Non-pigmented ciliary epithelial cell (primary cell): ENCODE measurements at places on chromosomes 6 and 20.

DNA sequence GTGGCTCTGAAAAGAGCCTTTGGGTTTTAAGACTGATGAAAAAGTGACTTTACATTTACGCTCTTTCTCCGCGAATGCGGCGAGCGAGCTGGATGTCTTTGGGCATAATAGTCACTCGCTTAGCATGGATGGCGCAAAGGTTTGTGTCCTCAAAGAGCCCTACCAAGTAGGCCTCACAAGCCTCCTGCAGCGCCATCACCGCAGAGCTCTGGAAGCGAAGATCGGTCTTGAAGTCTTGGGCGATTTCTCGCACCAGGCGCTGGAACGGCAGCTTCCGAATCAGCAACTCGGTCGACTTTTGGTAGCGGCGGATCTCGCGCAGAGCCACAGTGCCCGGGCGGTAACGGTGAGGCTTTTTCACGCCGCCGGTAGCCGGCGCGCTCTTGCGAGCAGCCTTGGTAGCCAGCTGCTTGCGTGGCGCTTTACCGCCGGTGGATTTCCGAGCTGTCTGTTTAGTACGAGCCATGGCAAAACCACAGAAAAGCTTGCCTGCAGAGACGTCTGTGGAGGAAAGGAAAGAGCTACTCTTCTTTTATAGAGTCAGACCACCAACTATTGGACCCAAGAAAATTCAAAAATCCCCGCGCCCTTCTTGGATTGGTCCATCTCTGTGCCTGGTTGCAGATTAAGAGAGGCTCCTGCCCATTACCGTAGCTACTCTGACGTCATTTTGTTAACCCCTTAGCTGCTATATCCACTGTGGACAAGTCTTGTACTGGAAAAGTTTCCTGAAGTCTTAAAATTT, 55.5 kb upstream of the HFE start:
- DNase-seq: peak; percentile 92

GRCh38 chr20:2849529-2849928, 9.0 kb downstream of the VPS16 start:
- DNase-seq: no peak

- DNase-seq: no peak
Measured at GRCh38 chr6:17740559-17741220, 34.0 kb upstream of the NUP153 start.

- no peak for DNase-seq
Measured at GRCh38 chr6:8177721-8178120, 75.4 kb upstream of the EEF1E1 start.

DNA sequence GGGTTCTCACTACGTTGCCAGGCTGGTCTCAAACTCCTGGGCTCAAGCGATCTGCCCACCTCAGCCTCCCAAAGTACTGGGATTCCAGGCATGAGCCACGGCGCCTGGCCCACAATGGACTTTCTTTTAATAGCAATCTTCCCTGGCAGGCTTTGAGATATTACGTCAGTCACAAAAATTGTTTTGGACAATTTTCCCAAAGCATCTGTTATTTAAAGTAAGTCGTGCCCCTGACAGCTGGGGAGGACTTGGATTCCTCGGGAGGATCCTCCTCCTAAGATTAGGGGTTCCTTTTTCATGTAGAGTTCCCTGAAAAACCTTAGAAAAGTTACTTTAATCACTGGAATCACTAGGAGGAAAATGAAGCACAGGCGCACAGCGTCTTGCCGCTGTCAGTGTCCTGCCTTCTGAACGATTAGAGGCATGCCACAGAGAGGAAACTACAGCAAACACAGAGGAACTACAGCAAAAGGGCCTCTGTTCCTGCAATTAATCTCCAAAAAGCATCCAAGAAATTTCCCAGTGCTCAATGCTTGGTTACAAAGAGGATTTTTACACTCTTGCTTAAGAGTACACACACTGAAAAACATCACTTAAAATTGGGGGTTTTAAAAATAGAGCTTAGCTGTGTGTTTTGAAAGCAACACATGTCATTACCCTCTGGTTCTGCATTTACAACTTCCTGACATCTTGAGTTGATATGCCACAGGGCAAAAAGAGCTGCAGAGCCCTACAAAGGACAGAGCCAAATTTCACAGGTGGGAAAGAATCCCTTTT, 4.5 kb downstream of the ACSS1 start:
- DNase-seq: no peak

- DNase-seq: no peak
Measured at GRCh38 chr6:72669324-72669723, 47.5 kb downstream of the KCNQ5 start.

GRCh38 chr6:137512757-137513605, 18.8 kb upstream of the OLIG3 start:
- no peak for DNase-seq

DNA sequence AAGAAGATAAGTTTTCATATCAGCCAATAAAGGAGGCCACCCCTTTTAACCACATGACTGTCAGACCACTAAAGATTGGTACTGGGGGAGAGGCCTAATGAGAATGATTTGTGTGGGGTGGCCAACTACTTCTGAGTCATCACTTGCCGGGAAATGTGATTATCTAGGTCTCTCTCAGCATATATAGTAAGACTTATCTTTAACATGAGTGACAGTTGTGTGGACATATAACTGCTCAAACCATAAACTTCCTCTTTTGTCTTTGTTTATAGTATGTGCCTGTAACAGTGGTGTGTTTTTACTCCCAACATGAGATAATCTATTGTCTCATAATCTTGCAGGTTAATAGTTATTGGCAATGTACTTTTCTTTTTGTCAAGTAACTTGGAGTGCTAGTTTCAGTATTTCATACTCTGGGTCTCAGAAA, 312.4 kb downstream of the CDKAL1 start:
- no peak for DNase-seq

- no peak for DNase-seq
Measured at GRCh38 chr6:43940071-43940392, 170.0 kb downstream of the VEGFA start.

DNA sequence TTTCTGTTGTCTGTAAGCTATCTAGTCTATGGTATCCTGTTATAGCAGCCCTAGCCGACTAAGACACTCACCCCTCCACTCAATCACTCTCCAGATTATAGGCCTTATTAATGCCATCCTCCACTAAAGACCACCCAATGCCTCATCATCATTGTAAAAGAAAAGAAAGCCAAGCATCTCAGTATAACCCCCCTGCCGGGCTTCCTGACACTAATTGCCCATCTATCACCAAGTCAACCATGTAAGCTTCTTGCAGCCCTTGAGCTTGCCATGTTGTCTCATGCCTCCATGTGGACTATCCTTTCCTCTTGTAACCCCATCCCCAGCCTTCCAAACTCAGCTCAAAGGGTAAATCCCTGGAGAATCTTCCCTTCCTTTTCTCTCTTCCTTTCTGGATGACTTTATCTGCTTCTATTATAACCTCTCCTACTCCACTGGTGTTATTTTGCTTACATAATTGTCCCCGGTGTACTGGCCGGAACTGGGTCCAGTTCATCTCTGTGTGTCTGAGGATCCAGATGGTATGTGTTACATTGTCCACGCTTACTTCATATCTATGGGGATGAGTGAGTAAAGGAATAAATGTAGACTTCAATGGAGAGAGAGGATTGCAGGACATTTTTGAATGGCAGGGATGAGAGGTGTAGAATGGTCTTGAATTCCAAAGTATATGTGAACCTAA, 202.9 kb upstream of the SOX4 start:
- DNase-seq: no peak

GRCh38 chr6:162640756-162641155, 86.8 kb downstream of the PRKN start:
- no peak for DNase-seq

GRCh38 chr20:58393299-58393698, 4.3 kb downstream of the VAPB start:
- DNase-seq: no peak

- DNase-seq: no peak
Measured at GRCh38 chr6:123343836-123344235, 292.9 kb downstream of the TRDN start.

DNA sequence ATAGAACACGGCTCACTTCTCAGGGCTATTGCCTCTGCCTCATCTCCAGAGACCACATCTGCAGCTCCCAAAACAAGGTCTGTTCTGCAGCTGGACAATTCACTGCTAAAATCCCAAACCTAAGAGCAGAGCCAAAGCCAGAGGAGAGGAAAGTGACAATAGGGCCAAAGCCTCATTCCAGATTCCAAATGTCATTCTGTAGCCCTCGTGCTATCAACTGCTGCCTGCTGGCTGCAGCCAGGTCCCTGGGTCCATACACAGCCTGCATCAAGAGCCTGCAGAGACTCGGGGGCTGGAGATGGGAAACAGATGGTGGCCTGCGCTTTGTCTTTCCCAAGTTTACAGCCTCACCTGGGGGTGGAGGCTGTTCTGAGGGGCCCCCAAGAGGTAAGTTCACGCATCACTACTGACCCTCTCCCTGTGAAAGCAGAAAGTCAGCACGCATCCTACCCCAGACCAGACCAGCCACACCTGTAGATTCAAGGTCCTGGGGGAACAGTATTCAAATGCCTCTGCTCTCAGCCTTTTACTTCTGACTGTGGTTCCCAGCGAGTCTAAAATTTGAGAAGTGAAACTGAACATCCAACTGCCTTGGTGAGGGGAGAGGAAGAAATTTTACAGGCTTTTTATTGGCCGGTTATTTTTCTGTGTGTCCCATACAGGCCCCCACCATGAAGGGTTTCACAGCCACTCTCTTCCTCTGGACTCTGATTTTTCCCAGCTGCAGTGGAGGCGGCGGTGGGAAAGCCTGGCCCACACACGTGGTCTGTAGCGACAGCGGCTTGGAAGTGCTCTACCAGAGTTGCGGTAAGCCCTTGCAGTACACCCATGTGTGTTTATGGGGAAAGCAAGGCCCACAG, at the start of gene LY86:
Gene LY86, plus strand, starts transcription at position 657 of the 860 bp plus-strand sequence. Its CDS starts 15 bp downstream, at position 672.
- no peak for DNase-seq

GRCh38 chr20:1307571-1307971, 21.4 kb downstream of the SDCBP2 start:
- DNase-seq: no peak

DNA sequence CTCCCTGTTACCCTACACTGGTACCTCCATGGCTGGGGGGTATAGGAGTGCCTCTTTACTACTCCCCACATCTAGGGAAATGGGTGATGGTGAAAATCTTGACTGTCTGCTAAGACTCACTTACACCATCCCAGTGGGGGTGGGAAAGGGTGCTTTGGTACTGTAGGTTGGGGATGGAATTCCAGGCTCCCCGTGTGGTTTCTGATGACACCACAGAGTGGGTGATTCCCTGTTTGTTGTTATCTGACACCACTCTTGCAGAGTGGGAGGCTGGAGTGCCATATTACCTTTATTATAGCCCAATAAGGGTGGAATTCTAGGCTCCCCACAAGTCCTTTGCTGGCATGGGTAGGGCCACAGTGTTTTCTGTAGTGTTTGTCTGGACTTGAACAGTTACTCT, 264.6 kb upstream of the MAN1A1 start:
- no peak for DNase-seq

GRCh38 chr20:35248641-35249475, 22.4 kb downstream of the MMP24 start:
- no peak for DNase-seq

DNA sequence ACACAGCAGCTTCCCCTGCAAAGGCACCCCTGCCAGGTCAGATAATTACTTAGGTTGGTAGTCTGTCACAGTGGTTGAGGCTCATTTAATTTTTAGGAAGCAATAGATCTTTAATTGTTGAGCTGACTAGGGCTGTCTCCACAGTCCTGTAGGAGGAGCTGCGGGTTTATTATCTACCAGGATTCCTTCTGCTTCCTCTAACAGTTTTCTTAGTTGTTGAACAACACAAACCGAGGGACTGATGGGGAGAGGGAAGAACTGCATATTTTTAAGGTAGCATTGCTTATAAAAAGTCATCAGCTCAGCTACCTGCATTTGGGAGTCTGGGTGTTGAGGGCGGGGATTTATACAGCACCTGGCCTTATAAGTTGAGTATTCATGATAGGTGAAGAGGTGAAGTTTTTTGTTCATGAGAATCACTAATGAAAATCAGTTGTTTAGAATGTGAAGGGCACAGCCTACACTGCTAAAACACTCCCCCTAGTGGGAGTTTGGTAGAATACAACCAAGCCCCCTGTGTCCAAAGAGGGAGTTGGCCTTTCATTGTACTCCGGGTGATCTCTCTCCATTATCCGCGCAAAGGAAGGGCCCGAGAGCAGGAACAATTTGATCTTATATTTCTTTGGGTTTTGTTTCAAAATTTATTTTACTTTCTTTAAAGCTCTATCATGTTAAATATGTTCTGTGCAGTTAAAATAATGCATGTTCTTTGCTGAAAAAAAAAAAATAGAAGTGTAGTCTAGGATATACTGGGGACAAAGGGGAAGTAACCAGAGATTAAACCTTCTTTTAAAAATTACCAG, 69.6 kb downstream of the SSR1 start:
- DNase-seq: no peak

DNA sequence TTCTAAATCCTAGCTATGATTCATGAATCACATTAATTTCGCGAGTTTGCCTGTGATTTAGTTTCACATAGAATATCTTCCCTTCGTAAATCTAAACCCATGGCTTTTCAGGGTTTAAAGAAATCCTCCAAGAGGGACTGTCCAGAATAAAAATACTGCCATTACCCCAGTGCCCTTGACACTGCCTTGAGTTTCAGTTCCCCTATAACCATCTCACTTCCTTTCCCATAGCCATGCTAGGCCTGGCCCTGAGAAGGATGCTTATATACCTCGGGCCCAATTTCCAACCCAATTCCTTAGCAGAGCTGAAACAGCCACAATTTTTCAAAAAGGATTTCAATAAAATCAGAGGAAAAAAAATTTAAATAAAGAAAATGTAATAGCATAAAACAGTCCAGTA, 697.3 kb downstream of the FRK start:
- no peak for DNase-seq

DNA sequence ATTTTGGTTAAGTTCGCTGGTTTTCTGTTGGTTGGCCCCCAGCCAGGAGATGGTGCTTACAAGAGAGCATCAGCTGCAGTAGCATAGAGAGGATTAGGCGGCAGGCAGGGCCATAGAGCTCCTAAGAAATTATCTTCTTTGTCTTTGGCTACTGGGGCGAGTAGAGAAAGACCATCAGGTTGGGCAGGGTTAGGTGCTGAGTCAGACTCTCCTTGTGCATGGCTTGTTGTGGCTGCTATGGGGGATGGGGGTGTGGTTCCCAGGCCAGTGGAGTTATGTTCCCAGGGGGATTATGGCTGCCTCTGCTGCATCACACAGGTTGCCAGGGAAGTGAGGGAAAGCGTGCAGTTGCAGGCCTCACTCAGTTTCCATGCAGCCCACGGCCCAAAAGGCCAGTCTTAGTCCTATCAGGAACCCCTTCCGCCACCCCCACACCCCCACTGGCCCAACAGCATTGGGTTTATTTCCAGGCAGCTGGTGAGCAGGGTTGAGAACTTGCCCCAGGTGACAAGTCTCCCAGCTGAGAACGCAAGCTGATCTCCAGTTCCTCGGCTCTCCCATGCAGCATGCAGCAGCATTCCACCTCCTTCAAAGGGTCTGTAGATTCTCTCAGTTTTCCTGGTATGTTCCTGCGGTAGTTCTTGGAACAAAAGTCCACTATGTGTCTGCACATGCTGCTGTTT, 243.7 kb downstream of the UTRN start:
- peak; percentile 38 for DNase-seq

GRCh38 chr20:56572172-56572571, 39.1 kb downstream of the FAM209B start:
- no peak for DNase-seq
